ENCODE measurements at places on chromosomes 11 and 22.

GRCh38 chr11:41536021-41536568 lies 76.6 kb upstream of the LRRC4C start:
- no peak for DNase-seq

GRCh38 chr11:124874571-124875255 lies 9.5 kb downstream of the ROBO3 start:
- DNase-seq, result no peak

DNA sequence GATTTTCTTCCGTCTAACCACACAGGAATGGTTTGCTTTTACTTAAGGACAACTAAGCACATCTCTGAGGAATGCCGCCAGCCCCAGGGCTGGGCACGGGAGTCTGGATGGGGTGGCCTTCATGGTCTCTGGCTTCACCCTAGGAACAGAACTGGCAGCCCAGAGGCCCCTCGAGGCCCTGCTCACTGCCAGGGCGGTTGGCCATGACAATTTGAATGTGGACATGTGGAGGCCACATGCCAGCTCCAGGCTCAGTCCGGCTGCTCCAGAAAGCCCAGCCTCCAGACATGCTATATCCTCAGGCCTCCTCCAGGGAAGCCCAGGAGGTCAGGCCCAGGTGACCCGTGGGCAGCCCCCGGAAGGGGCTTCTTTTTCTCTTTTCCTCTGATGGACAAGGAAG lies 84.0 kb upstream of the FGF3 start:
- no peak for DNase-seq

DNA sequence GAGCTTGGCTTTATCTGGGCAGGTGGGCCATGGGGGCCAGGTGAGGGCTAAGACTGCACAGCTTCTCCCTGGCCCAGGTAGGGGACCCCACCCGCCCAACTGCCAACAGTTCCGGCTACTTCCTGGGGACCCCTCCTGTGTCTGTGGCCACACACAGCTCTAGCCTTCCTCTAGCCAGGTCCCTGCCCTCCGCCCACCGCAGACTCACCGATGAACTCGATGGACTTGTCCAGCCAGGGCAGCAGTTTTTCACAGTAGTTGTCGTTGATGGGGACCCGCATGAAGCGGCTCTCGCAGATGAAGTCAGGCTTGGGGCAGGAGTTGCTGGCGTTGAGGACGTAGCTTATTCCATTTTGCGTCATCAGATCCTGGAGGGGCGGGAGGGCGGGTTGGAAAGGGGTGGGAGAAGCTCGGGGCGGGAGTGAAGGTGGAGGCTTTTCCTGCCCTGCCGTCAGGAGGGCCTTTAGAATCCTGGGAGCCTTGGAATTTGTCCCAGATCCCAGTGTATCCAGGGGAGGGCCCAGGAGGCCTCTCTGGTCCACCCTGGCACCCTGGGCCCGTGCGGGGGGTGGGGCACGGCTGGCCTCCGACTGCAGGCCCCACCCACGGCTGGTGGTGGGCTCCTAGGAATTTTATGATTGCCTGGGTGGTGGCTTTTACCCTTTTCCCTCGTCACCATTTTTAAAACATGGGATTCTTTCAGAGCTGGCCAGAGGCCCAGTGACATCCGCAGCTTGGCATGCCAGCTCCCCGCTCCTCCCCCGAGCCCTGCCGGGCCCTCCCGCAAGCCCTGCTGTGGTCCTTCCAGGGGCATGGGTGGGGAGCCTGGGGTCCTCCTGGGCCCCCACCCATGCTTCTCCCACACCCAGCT lies 13.9 kb downstream of the DUSP8 start:
- DNase-seq, result peak; percentile 44

DNA sequence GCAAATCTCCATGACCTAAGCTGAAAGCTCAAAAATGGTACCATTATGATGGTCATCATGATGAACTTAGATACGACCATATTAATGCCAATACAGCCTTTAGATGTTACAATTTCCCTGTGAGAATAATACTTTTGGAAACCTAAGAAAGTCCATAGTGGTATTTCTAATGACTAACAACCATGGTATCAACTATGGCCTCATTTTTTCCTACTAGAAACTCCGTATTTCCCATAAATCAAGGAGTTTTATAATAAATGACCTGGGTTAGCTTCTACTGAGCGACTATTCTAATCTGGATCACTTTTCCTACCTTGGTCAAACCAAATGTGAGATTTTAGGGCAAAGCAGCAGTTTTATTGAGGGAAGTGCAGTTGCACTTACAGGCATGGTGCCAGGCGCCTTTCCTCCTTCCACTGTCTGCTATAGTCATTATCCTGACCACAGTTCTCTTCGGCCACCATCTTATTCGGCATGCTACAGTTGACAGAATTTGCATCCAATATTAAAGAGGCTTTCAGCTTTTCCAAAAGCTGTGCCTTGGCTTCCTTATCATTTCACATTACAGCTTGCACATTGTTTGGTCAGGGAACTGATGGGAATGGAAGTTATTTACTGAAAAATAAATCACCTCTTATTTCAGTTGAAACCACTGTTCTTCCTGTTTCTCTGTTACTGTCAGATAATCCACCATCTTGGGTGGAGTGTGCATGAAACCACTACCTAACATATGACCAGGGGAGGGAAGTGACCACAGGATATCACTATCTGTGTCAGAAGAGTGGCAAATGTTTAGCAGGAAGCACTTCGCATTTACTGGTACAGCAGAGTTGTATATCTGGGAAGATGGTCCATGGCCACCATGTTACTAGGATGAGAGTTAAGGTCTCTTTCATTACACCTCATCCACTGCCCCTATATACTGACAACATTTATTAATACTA lies 74.5 kb upstream of the PICALM start:
- no peak for DNase-seq

- DNase-seq, result no peak
Observed at GRCh38 chr22:50600538-50600937, at the start of gene MAPK8IP2. Gene MAPK8IP2, plus strand, starts transcription at chr22:50600793. Its CDS starts 26 bp downstream, at chr22:50600819.

GRCh38 chr11:17877886-17878285 lies 135.0 kb downstream of the SERGEF start:
- no peak for DNase-seq

GRCh38 chr11:43736502-43737200 lies 56.1 kb downstream of the HSD17B12 start:
- DNase-seq, result peak; percentile 83
